ENCODE measurements at places on chromosomes 16 and 17.

- DNase-seq, result no peak
Measured at GRCh38 chr17:6796887-6797490, 21.0 kb downstream of the FBXO39 start.

DNA sequence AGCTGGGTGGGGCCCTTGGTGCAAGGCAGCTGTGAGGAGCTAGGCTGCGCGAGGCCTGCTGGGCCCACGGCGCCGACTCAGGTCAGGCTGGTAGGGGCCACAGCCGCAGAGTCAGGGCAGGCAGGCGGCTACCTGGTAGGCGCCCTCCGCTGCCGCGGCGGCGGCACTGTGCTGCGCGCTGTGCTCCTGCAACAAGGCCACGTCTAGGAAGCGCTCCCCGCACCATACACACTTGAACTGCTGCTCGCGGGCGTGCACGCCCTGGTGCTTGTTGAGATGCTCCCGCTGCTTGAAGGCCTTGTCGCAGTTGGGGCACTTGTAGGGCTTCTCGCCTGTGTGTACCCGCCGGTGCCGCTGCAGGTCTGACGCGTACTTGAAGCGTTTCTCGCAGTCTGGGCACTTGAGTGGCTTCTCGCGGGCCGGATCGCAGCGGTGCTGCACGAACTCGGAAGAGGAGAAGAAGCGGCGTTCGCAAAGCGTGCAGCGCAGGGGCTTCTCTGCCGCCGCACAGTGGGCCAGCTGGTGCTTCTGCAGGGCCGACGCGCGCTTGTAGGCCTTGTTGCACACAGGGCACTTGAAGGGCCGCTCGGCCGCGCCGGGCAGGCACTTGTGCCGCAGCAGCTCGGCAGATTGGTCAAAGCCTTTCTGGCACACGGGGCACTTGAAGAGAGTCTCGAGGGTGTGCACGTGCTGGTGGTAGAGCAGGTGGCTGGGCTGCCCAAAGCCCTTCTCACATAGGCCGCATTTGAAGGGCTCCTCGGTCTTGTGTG lies 3.9 kb downstream of the ZNF319 start:
- no peak for DNase-seq

DNA sequence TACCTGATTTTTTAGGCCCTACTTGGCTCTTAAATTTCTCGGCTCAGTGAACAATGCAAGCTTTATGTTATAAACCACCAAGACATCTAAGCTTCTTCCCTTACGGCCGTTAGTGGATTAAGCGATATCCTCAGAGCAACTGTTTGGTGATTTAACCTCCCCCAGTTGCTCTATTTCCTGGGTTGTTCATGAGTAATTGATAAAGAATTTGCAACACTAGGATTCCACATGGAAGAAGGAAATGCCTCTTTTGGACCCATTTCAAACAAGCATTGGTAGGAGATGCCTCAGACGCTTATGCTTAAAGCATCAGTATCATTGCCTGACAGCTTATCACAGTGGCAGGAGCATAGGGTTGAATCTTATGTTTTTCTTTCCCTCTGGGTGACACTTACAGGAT lies 65.3 kb downstream of the RBFOX1 start:
- no peak for DNase-seq

DNA sequence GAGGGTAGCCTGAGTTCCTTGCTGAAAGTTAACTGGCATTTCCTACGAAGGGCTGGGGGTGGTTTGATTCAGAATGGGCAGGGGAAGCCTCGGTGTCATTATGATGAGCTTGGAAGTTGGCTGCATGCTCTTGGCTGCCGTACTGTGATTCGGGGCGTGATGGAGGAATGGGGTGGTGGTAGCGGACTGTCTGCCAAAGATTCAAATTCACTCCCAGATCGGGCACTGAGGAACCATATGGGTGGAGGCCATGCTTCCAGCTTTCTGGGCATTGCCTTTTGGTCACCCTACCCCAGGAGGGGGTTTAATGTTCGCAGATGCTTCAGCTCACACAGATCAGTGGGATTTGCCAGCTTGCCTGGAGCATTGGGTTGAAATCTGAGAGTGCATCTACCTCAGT lies 492.8 kb upstream of the EEF2KMT start:
- no peak for DNase-seq

DNA sequence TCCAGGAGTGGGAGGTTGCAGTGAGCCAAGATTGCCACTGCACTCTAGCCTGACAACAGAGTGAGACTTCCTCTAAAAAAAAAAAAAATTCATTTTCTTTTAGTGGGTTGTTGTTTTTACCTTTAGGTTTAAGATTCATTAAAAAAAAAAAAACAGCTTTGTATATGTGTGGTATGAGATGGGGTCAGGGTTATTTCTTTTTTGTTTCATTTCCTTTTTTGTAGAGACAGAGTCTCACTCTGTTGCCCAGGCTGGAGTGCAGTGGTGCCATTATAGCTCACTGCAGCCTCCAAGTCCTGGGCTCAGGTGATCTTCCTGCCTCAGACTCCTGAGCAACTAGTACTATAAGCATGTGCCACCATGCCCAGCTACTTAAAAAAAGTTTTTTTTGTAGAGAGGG lies 47.0 kb downstream of the BCAS3 start:
- DNase-seq, result no peak

DNA sequence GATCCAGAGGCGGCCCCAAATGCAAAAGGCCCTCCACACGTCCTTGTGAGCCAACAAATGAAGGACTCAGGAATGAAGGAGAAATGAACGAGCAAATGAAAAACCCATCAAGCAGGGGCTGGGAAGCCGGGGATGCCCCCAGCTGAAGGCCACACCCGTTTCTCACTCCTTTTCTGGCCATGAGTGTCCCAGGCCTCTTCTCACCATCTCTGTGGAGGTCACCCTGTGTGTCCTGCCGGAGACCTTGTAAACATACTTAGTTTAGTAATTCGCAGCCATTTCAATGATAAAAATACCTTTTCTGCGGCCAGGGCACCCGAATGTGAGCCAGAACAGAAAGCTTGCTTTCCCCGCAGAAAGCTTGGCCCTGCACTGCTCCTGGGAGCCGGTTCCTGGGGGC lies 21.1 kb upstream of the AATK start:
- DNase-seq, result no peak

- no peak for DNase-seq
Measured at GRCh38 chr16:77322757-77323156, 112.1 kb downstream of the ADAMTS18 start.

DNA sequence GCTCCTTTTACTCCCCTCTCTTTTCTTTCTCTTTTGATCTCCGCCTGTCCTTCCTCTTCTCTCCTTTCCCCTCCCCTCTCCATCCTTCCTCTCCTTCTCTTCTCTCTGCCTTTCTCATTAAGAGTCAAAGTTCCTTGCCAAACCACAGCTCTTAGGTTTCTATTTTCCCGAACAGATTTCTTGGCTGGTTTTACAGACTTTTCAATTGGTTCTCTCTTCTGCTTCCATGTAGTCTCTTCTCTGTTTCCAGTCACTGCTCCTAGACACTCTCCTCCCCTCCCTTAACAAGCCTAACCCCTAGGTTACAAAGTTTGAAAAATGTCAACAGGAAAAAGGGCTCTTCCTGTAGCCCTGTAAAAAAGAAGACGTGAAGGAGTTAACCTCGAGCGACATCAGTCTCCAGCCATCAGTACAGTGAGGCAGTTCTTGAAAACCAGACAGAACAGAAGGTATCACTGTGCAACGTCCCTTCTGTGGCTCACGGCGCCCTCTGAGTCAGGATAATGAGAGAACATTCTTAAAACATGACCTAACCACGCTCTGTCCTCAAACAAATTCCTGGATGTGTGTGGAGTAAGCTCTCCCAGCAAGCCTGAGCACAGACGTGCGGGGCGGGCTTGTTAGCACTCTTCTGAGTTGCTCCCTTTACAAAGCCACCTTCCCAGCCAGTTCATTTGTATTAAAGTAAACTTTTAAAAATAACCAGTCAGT lies 11.6 kb upstream of the MARCHF10 start:
- peak; percentile 21 for DNase-seq

GRCh38 chr16:81601601-81602255 lies 157.1 kb downstream of the CMIP start:
- no peak for DNase-seq

All from neural crest cell (in vitro differentiated cells).